Neural progenitor cell (in vitro differentiated cells): ENCODE measurements at places on chromosomes 12 and 14.

- peak; percentile 72 for DNase-seq
Measured at GRCh38 chr14:93040982-93041381, 74.7 kb downstream of the ITPK1 start.

DNA sequence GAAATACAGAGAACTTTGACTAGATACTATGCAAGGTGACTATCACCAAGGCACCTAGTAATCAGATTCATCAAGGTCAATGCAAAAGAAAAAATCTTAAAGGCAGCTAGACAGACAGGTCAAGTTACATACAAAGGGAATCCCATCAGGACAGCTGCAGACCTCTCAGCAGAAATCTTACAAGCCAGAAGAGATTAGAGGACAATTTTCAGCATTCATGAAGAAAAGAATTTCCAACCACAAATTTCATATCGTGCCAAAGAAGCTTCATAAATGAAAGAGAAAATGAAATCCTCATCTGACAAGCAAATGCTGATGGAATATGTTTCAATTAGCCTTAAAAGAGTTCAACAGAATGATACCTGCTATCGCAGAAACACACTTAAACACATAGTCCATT lies 913.7 kb downstream of the RPS29 start:
- DNase-seq = no peak

GRCh38 chr12:64875186-64875585 lies 50.7 kb downstream of the TBC1D30 start:
- DNase-seq = no peak

- DNase-seq = no peak
Measured at GRCh38 chr14:94844593-94845152, 74.8 kb upstream of the GSC start.

- no peak for DNase-seq
Measured at GRCh38 chr12:47832263-47832933, 12.7 kb upstream of the HDAC7 start.

- DNase-seq = peak; percentile 60
Measured at GRCh38 chr14:87992346-87992717, 650 bp downstream of the GALC start.
